ENCODE measurements at places on chromosomes 7 and 10.

DNA sequence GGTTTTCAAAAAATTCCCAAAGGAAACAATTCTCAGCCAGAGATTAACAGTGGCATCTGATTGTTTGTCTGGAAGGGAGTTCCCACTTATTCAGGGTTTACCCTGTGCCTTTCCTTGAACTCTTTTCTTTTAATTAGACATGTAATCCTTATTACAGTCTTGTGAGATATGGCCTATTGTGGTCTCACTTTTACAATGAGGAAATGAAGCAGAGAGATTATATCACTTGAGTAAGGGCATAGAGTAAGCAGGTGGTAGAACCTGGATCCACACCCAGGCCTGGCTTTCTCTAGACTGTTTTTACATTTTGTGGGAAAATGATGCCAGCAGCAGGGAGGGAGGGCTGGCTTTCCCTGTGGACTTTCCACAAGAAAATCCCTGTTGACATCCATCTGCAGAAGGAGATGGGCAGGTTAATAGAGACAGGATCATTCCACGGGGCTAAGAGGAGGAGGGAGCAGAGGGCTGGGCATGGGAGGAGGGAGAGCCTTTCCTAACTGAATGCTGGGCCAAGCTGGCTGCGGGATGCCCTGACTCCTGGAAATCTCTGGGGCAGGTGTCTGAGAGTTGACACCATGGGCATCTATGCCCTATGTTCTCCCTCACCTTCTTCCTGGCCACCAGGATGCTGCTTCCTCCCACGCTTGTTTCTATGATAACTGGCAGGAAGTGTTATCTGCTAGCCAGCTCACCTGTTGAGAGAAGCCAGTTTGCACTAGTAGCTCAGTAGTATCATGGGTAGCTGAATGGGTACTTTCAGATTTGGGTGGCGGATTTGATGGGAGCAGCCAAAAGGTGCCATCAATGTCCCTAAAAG, 28.7 kb upstream of the ARHGAP22 start:
- DNase-seq, result no peak

GRCh38 chr7:89926701-89927100, 227.6 kb upstream of the STEAP1 start:
- DNase-seq, result no peak

GRCh38 chr10:104835422-104835821, 194.3 kb downstream of the SORCS3 start:
- no peak for DNase-seq

GRCh38 chr10:22679608-22680007, 34.8 kb downstream of the PIP4K2A start:
- peak; percentile 44 for DNase-seq

DNA sequence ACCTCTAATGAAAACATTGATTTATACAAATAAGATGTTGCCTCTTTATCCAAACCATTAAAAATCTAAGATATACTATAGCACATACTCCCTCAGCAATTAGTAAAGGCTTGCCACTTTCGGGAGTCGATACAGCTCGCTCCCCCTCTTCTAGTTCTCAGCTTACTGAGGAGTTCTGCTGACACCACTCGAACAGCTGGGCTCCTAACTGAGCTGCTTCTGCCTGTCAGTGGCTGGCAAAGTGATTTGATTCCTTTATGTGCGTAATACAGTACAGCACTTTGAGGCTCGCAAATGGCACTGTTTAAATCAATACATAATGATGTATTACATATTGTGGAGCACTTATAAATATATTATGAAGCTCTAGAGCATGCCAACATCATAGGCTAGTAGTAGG, 241.8 kb downstream of the CREB5 start:
- DNase-seq, result no peak

DNA sequence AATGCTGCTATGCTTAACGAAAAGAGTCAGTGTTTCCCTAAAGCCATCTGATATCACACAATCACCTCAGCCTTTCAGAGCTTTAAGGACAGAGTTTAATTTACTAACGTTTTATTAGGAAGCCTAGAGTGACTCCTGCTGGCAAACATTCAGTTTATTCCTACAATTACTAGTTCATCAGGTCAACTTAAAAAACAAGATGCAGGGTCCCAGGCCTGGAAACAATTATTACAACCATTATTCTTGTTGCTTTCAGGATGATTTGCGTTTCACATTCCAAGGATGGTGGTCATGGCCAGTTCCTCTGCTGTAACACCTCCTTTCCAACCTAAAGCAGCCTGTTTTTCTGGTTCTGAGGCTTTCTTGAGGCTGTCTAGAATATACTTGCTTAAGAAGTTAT, 1.5 kb upstream of the FAM53B start:
- peak; percentile 49 for DNase-seq

DNA sequence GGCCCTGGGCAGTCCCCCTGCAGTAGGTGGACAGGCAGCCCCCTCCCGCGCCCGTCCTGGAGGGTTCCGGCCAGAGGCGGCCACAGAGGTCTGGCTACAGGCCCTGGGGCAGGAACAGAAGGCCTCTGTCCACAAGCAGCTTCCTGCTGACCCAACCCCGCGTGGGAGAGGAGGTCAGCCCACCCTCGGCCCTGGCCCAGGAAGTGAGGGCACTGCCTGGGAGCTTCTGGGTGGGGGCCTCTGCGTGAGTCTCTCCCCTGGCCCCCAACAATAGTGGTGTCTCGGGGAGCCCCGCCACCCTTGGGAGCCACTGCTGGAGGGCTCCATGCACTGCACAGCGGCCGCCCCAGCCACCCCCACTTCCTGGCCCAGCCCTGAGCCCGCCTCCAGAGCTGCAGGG, 4.7 kb downstream of the MICALL2 start:
- DNase-seq, result no peak

DNA sequence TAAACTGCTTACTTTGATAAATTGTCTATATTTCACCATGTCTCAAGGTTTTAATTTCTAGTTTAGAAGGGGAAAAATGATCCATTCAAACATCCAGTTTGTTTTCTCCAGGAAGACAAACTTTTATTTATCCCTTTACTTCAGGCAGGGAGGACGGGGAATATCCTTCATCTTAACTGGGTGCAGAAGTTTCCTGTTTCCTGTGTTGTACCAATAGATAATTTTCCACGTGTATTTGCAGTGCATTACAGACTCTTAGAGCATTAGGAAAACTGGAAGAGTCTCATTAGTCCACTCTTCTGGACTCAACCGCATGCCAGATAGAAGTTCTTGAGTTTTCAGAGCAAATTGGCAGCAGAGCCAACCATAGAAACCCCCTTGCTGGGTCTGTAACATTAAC, 39.4 kb upstream of the PIP4K2A start:
- DNase-seq, result no peak

DNA sequence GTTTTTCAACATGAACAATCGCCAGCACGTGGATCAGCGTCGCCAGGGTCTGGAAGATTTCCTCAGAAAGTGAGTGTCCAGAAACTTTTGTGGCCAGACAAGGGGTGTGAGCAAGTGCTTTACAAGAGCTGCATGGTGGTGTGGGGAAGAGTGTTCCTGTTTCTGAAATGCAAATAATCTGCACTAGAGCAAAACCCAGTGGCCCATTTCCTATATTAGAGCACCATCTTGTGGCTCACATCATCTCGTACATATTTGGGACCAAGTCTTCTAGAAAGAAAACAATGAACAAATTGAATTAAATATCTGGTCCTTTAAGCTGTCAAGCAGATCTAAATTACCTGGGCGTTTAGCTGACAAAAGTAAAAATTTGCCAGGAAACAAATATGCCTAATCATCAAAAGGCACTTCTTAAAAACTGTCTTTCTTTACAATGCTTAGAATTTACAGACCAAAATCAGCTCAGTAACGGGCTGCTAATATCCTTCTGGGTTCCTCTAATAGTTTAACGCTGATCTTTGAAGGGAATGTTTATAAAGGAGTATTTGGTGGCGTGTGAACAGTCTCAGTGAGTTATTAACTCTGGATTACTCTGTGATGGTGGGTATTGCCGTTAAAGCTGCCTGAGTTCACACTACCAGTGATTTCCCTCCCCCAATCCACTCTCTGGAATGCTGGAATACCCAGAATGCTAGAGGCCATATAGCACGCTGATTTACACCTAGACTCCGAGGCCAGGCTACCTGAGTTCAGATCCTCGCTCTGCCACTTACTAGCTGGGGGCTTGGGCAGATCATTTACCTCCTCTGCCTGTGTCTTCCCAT, 73.6 kb downstream of the SNX10 start:
- peak; percentile 72 for DNase-seq

GRCh38 chr7:29287366-29287765, 92.8 kb downstream of the CHN2 start:
- no peak for DNase-seq

- no peak for DNase-seq
These were observed 45.4 kb upstream of the NPSR1 start for GRCh38 chr7:34612661-34613060.

DNA sequence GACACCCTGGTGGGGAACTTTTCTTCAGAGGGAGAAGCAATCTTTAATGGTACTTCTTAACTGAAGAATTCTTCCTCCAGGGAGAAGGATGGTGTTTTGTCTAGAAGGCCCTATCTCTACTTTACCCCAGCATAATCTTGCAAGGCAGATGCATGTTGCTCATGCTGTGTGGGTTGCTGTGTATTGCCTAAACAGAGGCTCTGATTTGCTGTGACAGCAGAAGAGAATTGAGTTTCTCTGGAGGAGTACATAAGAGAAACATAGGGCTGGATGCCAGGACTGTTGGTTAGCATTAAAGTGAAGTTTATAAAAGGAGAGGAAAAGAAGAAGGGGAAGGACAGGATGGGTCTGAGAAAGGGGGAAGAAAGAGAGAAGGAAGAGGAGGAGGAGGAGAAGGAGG, 248.1 kb upstream of the HPS1 start:
- no peak for DNase-seq

DNA sequence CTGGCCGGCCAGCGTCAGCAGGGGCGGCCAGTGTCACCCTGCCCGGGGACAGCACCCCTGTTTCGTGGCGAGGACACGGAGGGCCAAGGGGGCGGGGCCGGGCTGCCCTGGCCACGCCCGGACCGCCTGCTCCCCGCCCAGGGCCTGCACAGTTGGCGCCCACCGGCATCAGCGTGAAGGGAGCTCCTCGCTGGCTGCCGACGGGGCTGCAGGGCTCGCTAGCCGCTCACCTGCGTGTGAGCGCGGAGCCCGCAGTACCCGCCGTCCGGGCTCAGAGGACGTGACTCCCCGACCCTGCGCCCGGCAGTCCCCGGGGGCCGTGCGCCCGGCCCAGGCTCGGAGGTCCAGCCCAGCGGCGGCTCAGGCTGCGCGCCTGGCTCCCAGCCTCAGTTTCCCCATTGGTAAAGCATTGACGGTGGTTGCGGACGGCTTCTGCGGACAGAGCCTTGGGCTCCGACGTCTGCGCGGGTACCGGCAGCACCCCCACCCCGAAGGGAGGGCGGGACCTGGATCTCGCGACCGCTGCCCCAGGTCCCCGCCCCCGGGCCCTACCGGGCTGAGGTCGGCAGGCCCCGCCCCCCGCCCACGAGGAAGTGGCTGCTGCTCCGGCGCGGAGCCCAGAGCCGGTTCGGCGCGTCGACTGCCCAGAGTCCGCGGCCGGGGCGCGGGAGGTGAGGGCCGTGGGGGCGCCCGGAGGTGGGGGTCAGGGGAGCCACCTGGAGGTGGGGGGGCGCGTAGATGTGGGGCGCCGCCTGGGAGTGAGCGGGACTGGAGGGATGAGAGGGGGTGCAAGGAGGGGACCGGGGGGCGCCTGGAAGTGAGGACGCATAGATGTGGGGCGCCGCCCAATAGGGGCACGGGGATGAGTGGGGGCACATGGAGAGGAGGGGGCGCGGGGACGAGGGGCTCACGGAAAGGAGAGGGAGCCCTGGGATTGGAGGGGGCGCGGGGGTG, at the start of gene ARPC1B:
ARPC1B (plus strand) TSS at position 620 of the 954 bp plus-strand sequence. CDS start 10,985 bp downstream, outside the sequence.
- peak; percentile 85 for DNase-seq

- DNase-seq, result no peak
These were observed 430.3 kb upstream of the SEMA3A start for GRCh38 chr7:84624927-84625326.

- no peak for DNase-seq
These were observed 106.3 kb downstream of the C10orf105 start for GRCh38 chr10:71613261-71613777.

- no peak for DNase-seq
These were observed 131.9 kb downstream of the NRCAM start for GRCh38 chr7:108324053-108325038.

- DNase-seq, result no peak
These were observed 38.8 kb upstream of the EN2 start for GRCh38 chr7:155418941-155419755.

DNA sequence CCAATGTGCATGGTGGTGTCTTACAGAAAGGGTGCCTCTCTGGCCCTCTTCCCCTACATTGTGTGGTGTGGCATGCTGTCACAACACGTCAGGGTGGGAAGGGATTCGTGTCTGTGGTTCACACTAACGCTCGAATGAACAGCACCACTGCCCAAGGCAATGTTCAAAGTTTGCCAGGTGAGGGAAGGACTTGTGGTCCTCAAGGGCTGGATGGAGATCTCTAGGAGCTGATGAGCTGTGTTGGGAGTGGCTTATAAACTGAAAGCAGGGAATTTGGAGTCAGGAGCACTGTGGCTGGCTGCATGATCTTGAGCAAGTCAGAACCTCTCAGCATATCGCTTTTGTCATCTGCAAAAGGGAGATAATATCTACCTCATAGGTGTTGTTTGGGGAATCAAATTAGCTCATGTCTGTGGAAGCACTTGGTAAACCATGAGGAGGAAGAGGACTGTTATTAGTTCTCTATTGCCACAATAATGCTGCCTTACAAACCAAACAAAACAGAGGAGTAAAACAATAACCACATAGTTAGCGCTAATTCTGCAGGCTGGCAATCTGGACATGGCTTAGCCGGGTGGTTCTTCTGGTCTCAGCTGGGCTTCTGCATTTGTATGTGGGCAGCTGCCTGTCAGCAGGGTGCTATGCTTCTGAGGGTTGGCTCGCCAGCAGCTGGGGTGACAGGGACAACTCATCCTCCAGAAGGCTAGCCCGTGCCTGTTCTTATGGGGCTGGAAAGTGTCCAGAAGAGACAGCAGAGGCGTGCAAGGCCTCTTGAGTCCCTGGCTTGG, 22.9 kb upstream of the C10orf105 start:
- DNase-seq, result no peak

DNA sequence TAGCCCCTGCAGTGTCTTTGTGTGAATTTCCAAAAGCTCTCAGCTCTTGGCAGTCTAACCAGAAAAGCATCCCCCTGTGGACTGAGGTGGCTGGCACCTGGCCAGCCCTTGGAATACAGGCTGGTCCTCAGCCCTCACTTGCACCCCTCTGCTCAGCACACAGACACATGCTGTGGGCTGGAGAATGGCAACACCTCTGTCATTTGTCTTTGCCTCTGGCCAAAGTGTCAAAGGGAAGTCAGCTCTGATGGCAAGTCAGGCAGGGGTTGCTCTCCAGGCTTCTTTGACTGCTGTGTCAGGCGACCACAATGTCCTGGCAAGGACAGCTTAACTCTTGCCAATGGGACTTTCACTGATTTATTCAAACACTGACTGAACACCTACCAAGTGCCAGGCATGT, 724.8 kb downstream of the INHBA start:
- no peak for DNase-seq

GRCh38 chr10:26737730-26738129, 40.2 kb downstream of the PDSS1 start:
- DNase-seq, result peak; percentile 43

- DNase-seq, result no peak
These were observed 163.0 kb downstream of the CALN1 start for GRCh38 chr7:72249106-72249505.

Data from activated CD4-positive, alpha-beta T cell treated with anti-CD3 and anti-CD28 coated beads, Interleukin-2, amount 10 ng/mL, durations not matched to agents 7 days and 5 days (primary cell).